Breast epithelium (tissue), 4 donors: ENCODE measurements at places on chromosomes 7 and 10.
A peak's percentile ranks its signal among the peaks of the same experiment; 100 is the strongest.

DNA sequence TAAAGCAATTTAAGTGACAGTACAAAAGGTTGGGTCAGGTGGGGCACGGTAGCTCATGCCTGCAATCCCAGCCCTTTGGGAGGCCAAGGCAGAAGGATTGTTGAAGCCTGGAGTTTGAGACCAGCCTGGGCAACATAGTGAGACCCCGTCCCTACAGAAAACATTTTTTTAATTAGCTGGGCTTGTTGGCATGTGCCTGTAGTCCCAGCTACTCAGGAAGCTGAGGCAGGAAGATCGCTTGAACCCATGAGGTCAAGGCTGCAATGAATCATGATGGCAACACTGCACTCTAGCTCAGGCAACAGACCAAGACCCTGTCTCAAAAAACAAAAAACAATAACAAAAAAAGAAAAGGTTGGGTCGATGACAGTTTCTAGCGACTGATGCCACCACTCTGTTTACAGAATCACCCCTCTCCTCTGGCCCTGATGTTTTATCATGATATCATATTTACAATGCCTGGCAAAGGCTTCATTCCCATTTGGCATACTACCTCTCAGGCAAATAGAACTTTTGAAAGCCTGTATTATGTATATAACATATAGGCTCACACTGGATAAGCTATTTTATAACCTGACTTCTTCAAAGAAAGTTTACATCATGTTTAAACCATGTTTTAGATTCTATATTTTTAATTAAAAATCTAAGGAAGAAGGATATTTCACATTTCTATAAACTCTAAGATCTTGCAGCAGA is 558 bp upstream of the ABCC2 start:
- H3K4me1 ChIP-seq: no peaks in the 10 kb centered on the region
- no peaks in the 10 kb centered on the region for H3K27me3 ChIP-seq
- no peak overlapping the region for H3K27ac ChIP-seq
- H3K36me3 ChIP-seq: no peaks in the 10 kb centered on the region
- no peak overlapping the region for H3K4me3 ChIP-seq
- DNase-seq: no peak

- no peaks in the 10 kb centered on the region for H3K36me3 ChIP-seq
- H3K4me1 ChIP-seq: no peaks in the 10 kb centered on the region
- no peaks in the 10 kb centered on the region for H3K27me3 ChIP-seq
- peak overlapping the region; percentile 82 for H3K27ac ChIP-seq
- DNase-seq: no peak
These were observed 755 bp downstream of the TOMM7 start for GRCh38 chr7:22821702-22822485.

- DNase-seq: no peak
- no peak overlapping the region for H3K27ac ChIP-seq
- no peaks in the 10 kb centered on the region for H3K4me1 ChIP-seq
- H3K36me3 ChIP-seq: no peaks in the 10 kb centered on the region
- H3K4me3 ChIP-seq: no peak overlapping the region
These were observed 115.7 kb downstream of the CCDC71L start for GRCh38 chr7:106545275-106545674.

- H3K27ac ChIP-seq: no peak overlapping the region
- no peaks in the 10 kb centered on the region for H3K36me3 ChIP-seq
- no peak for DNase-seq
- no peak overlapping the region for H3K4me3 ChIP-seq
- H3K4me1 ChIP-seq: no peaks in the 10 kb centered on the region
These were observed 117.1 kb upstream of the TCF7L2 start for GRCh38 chr10:112832959-112833358.

DNA sequence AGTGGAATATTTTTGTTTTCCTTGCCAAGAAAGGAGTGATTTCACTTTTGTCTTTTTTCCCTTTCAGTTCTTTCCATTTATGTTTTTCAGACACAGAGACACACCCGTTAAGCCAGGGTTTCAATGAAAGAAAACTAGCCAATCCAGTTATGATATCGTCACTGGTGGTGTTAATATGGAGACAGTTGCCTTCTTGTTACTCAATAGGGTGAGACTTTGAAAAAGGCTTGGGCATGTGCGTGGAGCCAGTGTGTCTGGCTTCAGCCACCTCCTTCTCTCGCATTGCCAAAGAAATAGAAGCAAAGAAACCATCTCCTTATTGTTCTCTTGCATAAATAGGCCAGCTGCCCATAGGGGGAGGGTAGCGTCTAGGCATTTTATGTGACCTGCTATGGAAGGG is 84.1 kb upstream of the DLX6 start:
- no peak overlapping the region for H3K4me3 ChIP-seq

- H3K27me3 ChIP-seq: no peaks in the 10 kb centered on the region
- H3K36me3 ChIP-seq: no peaks in the 10 kb centered on the region
- no peak overlapping the region for H3K4me3 ChIP-seq
- no peak for DNase-seq
- no peak overlapping the region for H3K27ac ChIP-seq
These were observed 12.2 kb upstream of the HYCC1 start for GRCh38 chr7:23026164-23026563.

DNA sequence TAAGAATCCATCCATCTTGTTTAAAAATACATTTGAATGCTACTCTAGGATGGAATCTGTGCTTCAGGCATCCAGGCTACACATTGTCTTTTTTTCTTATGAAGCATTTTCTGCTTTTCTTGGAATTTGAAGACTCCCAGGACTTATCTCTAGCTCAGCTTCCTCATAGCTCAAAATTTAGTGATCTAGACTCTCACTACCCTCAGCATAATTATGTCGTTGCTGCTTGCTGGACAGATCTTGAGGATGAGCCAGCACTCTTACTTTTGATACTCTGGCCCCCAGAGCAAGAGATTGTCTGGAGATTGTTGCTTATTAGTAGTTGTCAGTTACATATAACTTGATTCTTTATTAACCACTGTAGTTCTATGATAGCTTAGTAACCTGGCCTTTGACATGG is 83.3 kb upstream of the FGL2 start:
- no peaks in the 10 kb centered on the region for H3K4me1 ChIP-seq
- DNase-seq: no peak
- no peaks in the 10 kb centered on the region for H3K27me3 ChIP-seq
- H3K36me3 ChIP-seq: no peaks in the 10 kb centered on the region

- DNase-seq: no peak
- H3K4me1 ChIP-seq: no peaks in the 10 kb centered on the region
- H3K4me3 ChIP-seq: no peak overlapping the region
These were observed 725.3 kb upstream of the FZD8 start for GRCh38 chr10:36367362-36367761.

GRCh38 chr7:157708919-157709295 is 372.1 kb downstream of the DNAJB6 start:
- peaks cover 48% of the 10 kb centered on the region for H3K27me3 ChIP-seq
- no peak for DNase-seq
- no peaks in the 10 kb centered on the region for H3K36me3 ChIP-seq
- H3K27ac ChIP-seq: no peak overlapping the region
- H3K4me3 ChIP-seq: no peak overlapping the region

- no peak overlapping the region for H3K4me3 ChIP-seq
- H3K27me3 ChIP-seq: no peaks in the 10 kb centered on the region
- H3K36me3 ChIP-seq: no peaks in the 10 kb centered on the region
- H3K4me1 ChIP-seq: no peaks in the 10 kb centered on the region
- H3K27ac ChIP-seq: no peak overlapping the region
- DNase-seq: no peak
These were observed 61.6 kb upstream of the MRLN start for GRCh38 chr10:59814878-59815277.

- no peaks in the 10 kb centered on the region for H3K27me3 ChIP-seq
- no peaks in the 10 kb centered on the region for H3K4me1 ChIP-seq
- no peak overlapping the region for H3K4me3 ChIP-seq
- DNase-seq: no peak
These were observed 62.4 kb downstream of the ARHGAP12 start for GRCh38 chr10:31866118-31866670.

DNA sequence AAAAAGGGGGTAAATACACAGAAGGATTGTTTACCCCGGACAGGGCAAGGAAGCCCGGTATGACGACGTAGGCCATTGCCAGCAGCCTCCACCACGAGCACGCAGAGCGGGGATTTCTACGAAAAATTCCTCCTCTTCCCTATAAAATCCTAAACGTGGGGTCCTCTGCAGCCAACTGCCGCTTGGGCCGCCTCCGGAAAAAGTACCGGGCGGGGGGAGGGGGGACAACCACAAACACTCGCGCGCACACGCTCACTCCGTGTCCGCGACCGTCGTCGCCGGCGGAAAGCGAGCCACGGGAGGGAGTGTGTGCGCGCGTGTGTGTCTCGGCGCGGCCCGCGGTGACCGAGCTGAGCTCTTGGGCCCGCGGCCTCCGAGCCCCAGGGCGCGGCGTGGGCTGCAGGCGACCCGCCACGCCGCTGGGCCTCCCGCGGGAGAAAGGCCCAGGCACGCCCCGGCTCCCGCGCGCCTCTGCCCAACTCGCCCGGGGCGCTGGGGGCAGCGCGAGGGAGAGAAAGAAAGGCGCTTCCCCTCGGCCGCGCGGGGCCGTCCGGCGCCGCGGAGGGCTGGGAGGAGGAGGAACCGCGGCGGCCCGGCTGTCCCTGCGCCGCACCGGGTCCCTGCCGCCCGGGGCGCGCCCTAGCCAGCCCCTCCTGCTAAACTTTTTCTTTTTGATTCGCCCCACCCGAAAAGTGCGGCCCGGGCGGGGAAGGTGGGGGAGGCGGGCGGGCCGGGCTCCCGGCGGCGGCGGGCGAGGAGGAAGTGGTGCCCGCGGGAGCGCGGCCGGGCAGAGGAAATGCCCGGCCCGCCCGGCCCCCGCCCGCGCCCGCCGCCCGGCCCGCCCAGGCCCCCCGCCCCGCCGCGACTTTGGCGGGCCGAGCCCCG is 1.5 kb downstream of the CTBP2 start:
- H3K27me3 ChIP-seq: no peaks in the 10 kb centered on the region
- no peaks in the 10 kb centered on the region for H3K36me3 ChIP-seq
- peaks cover 20% of the 10 kb centered on the region for H3K4me1 ChIP-seq
- H3K27ac ChIP-seq: peak overlapping the region; percentile 99

DNA sequence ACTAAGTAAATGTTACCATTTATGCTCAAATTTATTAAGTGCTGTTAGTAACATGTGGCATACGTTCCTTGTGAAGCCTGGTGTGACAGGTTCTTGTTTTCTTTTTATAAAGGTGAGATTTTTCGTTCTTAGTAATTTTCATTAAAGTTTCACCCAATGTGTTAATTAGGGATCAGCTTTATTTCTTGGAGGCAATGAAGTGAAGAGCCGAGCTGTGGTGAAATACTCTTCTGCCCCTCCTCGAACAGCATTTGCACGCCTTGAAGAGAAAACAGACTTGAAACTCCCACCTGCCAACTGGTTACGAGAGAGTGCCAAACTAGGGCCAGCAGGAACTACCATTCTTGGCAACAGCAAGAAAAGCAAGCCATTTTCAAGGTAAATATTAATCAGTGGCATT is 1.5 kb downstream of the EDRF1 start:
- no peak overlapping the region for H3K4me3 ChIP-seq
- no peak overlapping the region for H3K27ac ChIP-seq
- no peaks in the 10 kb centered on the region for H3K36me3 ChIP-seq
- no peak for DNase-seq
- H3K27me3 ChIP-seq: no peaks in the 10 kb centered on the region

DNA sequence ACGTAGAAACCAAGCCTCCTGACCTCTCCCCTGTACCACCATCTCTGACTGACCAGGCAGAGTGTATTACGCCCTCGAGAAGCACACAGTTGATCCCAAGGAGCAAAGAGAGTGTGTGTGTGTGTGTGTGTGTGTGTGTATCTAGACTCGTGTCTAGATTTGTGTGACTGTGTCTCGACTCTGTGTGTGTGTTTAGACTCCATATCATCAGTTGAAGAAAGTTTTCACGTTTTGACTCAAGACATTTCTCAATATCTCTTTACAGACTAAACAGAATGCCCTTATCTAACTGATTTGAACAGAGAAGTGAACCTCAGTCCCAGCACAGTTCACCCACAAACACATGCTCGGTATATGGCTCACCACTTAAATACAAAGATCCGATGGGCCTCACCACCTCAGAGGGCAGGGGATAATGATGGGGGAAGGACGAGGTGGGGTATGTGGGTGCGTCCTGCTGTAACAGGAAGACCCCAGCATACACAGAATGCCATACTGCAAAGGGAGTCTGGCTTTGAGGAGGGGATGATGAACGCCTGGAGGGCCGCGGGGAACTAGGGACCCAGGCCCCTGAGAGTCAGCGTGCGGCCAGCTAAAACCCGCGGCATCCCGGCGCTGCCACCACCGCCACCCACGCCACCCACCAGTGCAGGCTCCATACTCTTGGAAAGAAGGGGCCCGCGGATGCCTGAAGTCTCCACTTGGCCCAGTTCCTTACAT is 780 bp downstream of the ALDH18A1 start:
- H3K4me1 ChIP-seq: no peaks in the 10 kb centered on the region
- H3K4me3 ChIP-seq: peak overlapping the region; percentile 78
- no peaks in the 10 kb centered on the region for H3K27me3 ChIP-seq
- no peak for DNase-seq

GRCh38 chr7:94655848-94656657 is at the start of gene SGCE:
Gene SGCE, minus strand, starts transcription at chr7:94656133. Its CDS starts 35 bp downstream, at chr7:94656098.
- peak; percentile 54 for DNase-seq
- no peaks in the 10 kb centered on the region for H3K36me3 ChIP-seq
- no peaks in the 10 kb centered on the region for H3K4me1 ChIP-seq
- peak within 1 kb of the TSS; percentile 88 for H3K27ac ChIP-seq

GRCh38 chr10:4064489-4064888 is 279.5 kb upstream of the KLF6 start:
- H3K27ac ChIP-seq: no peak overlapping the region
- no peaks in the 10 kb centered on the region for H3K36me3 ChIP-seq
- DNase-seq: no peak
- H3K27me3 ChIP-seq: no peaks in the 10 kb centered on the region
- no peaks in the 10 kb centered on the region for H3K4me1 ChIP-seq
- no peak overlapping the region for H3K4me3 ChIP-seq

- no peaks in the 10 kb centered on the region for H3K27me3 ChIP-seq
- H3K4me3 ChIP-seq: no peak overlapping the region
- no peaks in the 10 kb centered on the region for H3K36me3 ChIP-seq
- H3K4me1 ChIP-seq: no peaks in the 10 kb centered on the region
These were observed 130.9 kb downstream of the BMPER start for GRCh38 chr7:34036051-34036920.

GRCh38 chr10:94038024-94038423 is 44.3 kb downstream of the PLCE1 start:
- H3K27ac ChIP-seq: no peak overlapping the region
- no peaks in the 10 kb centered on the region for H3K27me3 ChIP-seq
- H3K4me1 ChIP-seq: no peaks in the 10 kb centered on the region
- DNase-seq: no peak

DNA sequence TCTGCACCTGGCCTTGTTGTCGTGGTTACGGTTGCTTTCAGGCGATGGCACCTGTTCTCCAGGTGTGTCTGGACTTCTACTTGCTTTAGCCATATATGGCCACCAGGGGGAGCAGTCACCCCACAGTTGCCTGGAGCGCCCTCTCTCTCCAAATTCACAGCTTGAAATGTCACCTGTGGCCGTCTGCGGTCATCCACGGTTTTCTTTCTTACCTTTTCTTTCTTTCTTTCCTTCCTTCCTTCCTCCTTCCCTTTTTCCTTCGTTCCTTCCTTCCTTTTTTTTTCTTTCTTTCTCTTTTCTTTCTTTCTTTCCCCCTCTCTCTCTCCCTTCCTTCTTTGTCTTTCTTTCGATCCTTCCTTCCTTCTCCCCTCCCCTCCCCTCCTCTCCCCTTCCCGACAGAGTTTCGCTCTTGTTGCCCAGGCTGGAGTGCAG is 150.5 kb upstream of the VKORC1L1 start:
- H3K36me3 ChIP-seq: no peaks in the 10 kb centered on the region
- H3K4me3 ChIP-seq: no peak overlapping the region
- H3K27ac ChIP-seq: no peak overlapping the region
- DNase-seq: peak; percentile 59
- H3K27me3 ChIP-seq: no peaks in the 10 kb centered on the region

- no peaks in the 10 kb centered on the region for H3K36me3 ChIP-seq
- H3K27ac ChIP-seq: no peak overlapping the region
- DNase-seq: no peak
- no peak overlapping the region for H3K4me3 ChIP-seq
- H3K4me1 ChIP-seq: peaks cover 6% of the 10 kb centered on the region
These were observed 65.2 kb downstream of the TCF7L2 start for GRCh38 chr10:113015201-113015600.
